ENCODE measurements at places on chromosomes 4 and X.
A peak's percentile ranks its signal among the peaks of the same experiment; 100 is the strongest.

DNA sequence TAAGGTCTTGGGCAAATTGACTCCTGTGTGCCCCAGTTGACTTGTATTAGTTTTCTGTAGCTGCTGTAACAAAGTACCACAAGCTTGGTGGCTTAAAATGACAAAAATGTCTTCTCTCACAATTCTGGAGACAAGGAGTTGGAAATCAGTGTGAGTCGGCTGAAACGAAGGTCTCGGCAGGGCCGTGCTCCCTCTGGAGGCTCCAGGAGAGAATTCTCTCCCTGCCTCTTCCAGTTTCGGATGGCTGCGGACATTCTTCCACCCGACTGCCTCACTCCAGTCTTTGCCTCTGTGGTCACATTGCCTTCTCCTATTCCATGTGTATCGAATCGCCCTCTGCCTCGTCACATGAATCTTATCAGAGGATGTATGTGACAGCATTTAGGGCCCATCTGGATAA is 66.0 kb upstream of the PHOX2B start:
- DNase-seq, result no peak

- DNase-seq, result no peak
Observed at GRCh38 chr4:24266951-24267722, 317.2 kb downstream of the DHX15 start.

GRCh38 chrX:80807606-80807991 is 2.1 kb downstream of the BRWD3 start:
- DNase-seq, result no peak

DNA sequence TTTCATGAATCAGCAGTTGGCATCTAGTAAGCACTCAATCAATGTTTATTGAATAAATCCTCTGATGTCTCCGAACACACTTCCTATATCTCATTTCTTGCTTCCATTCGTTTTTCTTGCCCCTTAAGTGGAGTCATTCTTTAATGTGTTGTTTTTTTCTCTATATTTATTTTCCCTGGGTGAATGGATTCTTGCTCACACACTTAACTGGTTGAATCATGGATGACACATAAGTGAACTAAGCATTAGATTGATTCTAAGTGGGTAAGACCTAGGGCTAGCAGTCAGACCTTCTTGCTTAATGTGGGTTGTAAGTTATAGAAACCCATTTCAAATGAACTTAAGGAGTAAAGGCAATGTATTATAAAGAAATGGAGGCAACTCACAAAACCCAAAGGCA is 111.1 kb downstream of the RTL3 start:
- DNase-seq, result no peak

- no peak for DNase-seq
Observed at GRCh38 chrX:3271834-3272186, 74.6 kb downstream of the MXRA5 start.

GRCh38 chrX:28472926-28473325 is 114.3 kb upstream of the IL1RAPL1 start:
- no peak for DNase-seq

- DNase-seq, result no peak
Observed at GRCh38 chrX:130593911-130594310, 192.1 kb downstream of the RBMX2 start.

DNA sequence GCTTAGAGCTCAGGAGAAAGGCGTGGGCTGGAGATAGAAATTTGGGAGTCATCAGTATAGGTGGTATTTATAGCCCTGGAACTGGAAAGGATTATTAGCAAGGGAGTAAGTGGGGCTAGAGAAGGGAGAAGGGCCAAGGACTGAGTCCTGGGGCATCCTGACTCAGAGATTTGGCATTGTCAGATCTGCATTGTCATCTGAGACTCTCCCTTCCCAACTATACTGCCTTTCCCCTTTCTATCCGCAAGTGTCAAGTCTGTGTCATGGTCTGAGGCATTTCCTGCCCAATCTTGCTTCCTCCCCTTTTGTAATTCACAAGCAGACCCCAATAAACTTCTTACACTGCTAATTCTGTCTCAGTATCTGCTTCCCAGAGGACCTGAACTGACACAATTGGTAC is 24.4 kb upstream of the SLC25A43 start:
- no peak for DNase-seq

DNA sequence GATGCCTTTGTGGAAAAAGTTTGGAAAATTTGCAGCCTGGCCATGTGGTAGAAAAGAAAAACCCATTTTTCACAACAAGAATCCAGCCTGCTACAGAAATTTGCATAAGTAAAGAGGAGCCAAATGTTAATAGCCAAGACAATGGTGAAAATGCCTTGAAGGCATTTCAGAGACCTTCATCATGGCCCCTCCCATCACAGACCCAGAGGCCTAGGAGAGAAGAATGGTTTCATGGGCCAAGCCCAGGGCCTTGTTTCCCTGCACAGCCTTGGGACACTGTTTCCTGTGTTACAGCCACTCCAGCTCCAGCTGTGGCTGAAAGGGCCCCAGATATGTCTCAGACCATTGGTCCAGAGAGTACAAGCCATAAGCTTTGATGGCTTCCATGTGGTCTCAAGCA is 101.4 kb upstream of the LINC00632 start:
- no peak for DNase-seq

GRCh38 chrX:22320236-22320873 is 47.6 kb downstream of the CBLL2 start:
- no peak for DNase-seq

DNA sequence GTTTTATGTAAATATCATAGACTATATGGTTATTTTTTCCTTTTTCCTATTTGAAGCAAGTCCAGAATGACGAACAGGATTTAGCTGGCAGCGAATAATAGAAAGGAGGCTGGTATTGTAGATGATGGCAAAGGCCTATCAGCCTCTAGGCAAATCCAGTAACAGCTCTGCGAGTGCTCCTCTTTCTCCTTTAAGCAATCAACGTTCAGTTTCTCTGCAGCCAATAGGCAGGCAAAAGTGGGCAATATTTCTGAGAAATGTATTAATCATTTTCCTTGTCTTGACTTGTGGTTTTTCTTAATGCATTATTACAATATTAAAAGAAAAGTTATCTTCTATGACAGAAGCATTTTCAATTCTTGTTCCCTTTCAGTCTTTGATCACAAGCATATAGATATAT is 183.3 kb downstream of the SH3KBP1 start:
- DNase-seq, result no peak

DNA sequence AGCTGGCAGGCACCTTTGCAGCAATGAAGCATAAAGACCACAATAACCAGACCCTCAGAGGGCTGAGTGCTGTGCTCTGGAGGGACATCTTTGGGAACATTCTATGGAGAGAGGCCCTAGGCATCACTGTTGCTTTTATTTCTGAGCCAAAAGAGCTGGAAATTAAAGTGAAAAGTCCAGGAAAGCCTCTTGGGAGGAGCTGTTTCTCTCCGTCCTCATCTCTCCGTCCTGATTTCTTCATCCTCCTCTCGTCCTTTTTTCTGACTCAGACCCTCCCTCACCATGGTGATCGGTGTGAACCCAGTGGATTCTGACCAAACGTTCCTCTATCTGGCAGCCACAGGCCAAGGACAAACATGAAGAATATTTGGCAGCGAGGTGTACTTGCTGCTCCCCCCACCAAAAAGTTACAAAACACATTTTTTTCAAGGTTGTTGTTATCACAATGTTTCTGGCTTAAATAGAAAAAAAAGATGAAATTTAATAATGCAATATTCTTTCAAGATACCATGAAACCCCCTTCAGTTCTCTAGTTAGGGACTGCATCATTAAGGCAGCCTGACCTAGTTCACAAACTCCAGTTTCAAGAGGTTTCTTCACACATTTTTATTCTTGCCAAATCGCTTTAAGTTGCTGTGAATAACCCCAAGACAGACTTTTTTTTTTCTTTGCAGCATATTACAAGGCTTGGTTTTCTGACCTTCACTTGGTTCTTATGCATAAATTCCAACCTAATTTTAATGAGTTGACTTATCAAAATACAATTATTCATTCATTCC is 80.2 kb downstream of the SCD5 start:
- DNase-seq, result no peak

DNA sequence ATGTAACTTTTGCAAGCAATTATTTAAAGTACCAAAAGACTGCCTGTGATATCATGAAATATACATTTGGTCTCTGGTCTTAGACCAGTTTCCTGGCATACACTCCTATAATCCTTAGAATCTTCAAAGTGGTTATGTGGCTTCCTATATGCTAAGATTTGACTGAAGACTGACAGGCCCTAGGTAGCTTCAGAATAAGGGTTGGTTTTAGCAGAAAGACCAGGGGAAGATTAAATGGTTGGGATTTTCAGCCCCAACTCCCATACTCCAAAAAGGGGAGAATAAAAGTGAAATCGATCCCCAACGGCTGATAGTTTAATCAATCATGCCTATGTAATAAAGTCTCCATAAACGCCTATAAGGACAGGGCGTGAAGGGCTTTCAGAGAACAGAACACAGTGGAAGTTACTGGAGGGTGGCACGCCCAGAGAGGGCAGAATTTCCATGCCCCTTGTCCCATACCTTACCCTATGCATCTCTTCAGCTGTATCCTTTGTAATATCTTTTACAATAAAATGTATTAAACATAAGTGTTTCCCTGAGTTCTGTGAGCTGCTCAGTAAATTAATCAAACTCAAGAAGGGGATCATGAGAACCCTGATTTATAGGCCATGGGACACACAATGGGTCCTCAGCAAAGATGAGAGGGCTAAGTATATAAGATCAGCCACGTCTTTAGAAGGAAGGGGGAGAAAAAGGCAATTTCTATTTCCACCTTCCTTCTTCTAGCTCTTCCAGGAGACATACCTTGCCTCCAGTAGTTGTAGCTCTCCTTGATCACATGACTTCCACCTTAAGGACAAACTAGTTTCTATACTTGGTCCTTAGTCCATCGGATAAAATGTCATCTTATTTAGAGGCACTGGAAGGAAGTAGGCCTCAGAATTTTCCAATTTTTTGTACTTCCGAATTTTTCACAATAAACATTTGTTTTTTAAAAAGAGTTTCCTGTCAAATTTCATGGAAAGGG is 26.8 kb downstream of the ANKRD17 start:
- no peak for DNase-seq

- peak; percentile 35 for DNase-seq
Observed at GRCh38 chrX:119870626-119871131, 854 bp downstream of the RNF113A start.

- peak; percentile 26 for DNase-seq
Observed at GRCh38 chr4:8539661-8540060, 40.5 kb upstream of the GPR78 start.

- no peak for DNase-seq
Observed at GRCh38 chrX:71225676-71226075, 2.7 kb downstream of the GJB1 start.

DNA sequence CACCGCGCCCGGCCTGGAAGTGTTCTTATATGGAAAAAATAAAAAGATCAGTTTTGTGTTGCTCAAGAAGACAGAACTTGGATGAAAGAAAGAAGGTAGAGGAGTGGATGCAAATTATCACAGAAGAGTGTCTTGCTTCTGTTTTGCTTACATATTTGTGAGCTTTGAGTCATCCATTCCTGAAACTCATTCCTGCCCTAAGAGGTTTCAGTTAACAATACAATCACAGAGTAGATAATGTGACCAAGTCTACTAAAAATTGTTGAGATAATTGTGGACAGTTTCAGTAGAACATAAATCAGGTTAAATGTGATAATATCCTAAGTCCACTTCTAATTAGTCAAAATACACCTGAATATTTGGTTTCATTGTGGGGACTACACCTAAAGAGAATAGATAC is 26.4 kb upstream of the LRCH2 start:
- DNase-seq, result no peak

- no peak for DNase-seq
Observed at GRCh38 chrX:24668111-24668510, 21.0 kb upstream of the PCYT1B start.

GRCh38 chr4:95563638-95564337 is 15.0 kb upstream of the UNC5C start:
- no peak for DNase-seq

DNA sequence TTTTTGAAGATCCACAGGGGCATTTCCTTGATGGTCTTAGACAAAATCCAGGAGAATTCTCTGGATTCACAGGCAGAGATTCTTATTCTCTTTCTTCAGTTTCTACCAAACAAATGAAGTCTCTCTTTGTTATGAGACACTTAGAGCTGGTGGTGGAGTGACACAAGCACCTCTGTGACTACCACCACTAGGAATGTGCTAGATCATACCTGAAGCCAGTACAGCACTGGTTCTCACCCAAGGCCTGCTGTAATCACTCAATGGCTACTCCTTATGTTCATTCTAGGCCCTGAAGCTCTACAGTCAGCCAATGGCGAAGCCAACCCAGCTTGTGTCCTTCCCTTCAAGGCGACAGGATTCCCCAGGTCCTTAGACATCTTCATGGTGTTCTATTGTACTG is 482.3 kb downstream of the TRAM1L1 start:
- DNase-seq, result no peak

GRCh38 chr4:144734522-144734921 is 88.6 kb downstream of the HHIP start:
- DNase-seq, result no peak

DNA sequence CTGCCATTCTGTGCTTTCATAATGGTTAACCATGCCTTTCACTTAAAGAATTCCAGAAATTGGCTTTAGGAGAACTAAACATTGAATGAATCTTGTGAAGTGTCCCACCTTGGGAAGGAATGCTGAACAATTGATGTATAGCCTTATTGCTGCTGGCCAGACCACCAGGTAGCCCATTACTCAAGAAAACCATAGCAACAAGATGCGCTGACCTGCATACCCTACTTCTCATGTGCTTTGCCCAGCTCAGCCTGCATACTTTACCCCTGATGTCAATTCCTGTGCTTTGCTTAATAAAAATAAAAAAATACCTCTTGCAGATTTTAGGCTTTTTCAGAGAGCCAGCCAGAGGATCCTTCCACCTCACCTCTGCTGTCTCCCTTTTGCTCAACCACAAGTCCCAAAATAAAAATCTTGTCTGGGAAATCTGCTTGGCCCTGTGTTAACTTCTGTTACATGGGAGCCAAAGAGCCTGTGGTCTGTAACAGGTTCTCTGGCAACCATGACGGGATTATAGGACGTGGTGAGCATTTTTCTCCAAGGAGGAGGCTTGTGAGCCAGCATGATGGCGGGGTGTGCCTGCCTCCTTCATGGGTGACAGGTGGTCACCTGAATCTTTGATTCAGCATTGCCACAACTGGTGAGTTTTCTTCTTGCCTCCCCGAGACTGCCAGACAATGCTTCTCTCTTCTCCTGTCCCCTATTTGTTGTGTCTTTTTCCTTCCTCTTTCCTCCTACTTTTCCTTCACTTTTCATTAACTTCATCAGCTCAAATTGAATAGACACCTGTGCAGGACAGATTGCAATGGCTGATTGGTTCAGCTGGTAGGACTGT is 106.8 kb downstream of the ARSJ start:
- no peak for DNase-seq
